ENCODE measurements at places on chromosomes 6 and 20.

- DNase-seq = no peak
Observed at GRCh38 chr6:68158256-68158655, 476.8 kb upstream of the ADGRB3 start.

GRCh38 chr20:62522748-62523396, 47.1 kb upstream of the GATA5 start:
- no peak for DNase-seq

DNA sequence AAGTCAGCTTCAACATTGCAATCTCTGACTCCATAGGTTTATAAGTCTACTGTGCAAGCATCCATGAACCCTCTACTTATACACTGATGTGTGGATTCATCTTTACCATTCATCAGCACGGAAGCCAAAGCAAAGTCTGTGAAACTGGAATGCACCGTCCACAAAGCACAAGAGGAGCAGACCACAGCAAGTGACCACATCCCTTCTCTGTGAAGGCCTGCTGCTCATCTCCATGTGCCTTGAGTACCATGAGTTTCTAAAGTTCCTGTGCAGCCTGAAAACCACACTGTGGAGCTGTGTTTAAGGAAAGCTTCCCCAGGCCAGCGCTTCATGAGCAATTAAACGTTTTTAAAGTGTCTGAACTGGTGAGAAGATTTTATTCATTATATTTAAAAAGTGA, 20.0 kb downstream of the GABRR1 start:
- DNase-seq = no peak

GRCh38 chr6:75611702-75612375, 10.2 kb downstream of the SENP6 start:
- no peak for DNase-seq

- DNase-seq = peak; percentile 22
Observed at GRCh38 chr6:8059129-8059528, 5.1 kb downstream of the BLOC1S5 start.

DNA sequence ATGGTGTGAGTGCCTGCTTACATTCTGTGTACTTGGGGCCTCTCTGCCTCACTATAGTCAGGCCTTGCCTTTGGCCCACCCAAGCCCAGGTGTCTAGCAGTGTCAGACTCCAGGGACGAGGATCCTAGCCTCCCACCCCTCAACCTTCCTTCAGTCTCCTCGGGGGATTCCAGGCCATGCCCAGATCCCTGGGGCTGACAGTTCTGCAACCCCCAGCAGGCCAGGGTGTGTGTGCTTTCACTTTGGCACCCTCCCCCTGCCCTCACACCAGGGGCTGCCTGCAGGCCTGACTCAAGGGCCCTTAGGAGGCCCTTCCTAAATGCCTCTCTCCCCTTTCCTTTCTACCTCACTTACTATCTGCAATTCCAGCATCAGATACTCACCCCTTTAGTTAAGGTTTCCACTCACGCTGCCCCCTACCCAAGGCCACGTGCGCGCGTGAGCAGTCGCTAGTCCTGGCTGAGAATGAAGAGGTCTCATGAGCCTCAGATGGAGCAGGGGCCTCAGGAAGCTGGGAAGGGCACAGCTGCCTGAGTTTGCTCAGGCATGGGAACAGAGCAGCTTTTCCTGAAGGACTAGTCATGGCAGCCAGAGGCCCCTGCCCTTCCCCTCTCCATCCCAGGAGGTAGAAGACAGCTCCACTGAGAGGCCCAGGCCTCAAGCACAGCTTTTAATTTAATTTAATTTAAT, 859 bp upstream of the CLPS start:
- DNase-seq = no peak

DNA sequence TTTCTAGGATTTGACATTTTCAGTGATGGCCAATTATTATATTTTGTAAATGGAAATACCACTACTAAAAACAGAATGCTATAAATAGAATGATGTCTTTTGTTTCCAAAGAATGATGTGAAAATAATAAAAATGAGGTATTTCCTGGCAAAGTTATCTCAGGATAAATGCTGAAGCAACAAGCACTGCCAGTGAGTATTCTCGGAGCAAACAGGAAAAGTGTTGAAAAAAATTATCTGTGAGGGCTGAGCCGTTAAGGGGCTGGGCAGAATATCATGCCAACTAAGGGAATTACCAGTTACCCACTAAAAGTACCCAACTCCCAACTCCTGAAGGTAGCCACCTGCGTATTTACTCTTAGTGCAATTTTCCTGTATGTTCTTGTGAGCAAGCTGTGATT, 23.6 kb upstream of the SCAF8 start:
- no peak for DNase-seq

DNA sequence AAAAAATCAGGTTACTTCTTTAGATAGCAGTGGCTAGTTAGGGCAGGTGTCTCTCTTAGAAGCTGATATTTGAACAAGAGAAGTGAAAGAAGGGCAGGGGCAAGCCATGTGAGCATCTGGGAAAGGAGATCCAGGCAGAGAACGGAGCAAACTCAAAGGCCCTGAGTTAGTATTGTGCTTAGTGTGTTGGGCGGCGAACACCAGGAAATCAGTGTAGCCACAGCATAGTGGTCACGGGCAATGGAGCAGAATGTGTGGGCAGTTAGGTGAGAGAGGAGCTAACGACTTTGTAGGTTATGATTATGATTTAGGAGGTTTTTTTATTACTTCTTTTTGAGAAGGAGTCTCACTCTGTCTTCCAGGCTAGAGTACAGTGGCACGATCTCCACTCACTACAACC, 229.3 kb downstream of the TMEM242 start:
- no peak for DNase-seq

- DNase-seq = no peak
Observed at GRCh38 chr6:81939766-81940165, 187.3 kb upstream of the TENT5A start.

DNA sequence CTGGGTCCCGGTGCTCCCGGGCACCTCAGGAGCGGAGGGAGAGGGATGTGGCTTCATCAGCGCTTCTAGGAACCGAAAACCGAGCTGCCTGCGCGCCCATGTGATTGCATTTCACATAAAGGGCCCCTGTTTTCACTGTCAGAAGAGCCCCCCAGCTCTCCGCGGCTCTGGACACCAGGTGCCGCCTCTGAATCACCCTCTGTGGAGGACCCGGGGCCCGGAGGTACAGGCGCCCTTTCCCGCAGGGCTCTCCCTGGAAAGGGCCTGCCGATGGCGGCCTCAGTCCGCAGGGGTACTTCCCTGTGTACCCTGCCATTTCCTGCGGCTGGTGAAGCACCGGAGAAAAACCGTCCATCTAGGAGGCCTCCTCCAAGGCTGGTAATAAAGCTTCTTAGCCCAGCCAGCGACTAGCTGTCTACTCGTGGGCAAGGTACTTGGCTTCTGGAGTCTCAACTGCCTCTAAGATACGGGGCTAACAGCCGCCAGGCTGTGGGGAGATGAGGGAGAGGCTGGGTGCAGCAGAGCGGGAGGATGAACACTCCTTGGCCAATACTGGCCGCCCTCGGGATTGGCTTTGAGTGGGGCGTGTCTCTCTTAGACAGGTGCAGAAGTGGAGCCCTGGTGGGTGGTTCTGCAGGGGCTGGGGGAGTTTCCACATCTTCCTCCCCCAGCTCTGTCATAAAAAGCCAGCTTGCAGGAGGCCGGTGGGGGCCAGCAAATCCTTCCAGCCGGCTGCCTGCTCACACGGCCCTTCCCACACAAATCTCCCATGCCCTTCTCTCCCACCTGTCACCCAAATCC, 1.6 kb downstream of the PPP1R16B start:
- DNase-seq = no peak

GRCh38 chr6:78253618-78254017, 600.8 kb downstream of the MEI4 start:
- no peak for DNase-seq
